C1 segment of cervical spinal cord (tissue), 14 donors: ENCODE measurements at places on chromosomes 13 and 19.

DNA sequence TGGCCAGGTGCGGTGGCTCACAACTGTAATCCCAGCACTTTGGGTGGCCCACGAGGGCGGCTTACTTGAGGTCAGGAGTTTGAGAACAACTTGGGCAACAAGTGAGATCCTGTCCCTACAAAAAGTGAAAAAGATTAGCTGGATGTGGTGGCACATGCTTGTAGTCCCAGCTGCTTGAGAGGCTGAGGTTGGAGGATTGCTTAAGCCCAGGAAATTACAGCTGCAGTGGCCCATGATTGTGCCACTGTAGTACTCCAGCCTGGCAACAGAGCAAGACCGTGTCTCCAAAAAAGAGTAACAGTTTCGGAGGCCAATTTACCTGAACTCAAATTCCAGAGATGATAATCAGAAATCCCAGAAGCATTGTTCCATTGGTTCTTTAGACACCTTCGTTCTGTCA lies 4.4 kb downstream of the ZNF473 start:
- DNase-seq, result no peak

DNA sequence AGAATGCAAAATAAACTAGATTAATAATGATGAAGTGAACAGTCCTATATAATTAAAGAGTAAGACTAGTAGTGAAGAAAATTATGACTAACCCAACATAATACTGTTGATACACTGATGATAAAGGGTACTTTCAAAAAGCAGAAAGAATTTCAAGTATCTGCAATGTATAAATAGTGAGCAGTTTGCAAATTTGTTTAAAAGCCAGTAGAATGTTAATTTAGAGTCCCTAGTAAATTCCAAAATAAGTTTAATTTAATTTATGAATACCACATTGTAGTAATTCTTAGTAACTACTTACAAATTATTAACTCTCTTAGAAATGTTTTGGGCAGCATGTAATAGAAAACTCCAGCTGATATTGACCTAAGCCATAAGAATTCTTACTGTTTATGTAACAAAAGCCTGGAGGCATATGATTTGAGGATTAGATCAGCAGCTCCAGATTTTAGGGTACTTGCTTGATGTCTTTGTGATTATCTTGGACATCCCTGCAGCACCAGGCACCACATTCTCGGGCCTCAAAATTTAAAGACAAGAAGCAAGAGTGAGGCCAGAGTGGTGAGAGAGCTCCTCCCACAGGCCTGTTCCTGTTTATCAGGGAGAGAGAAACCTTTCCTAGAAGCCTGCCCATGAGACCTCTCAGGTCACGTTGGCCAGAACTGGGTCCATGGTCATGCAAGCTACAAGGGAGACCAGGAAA lies 67.6 kb upstream of the TDRD3 start:
- DNase-seq, result no peak

DNA sequence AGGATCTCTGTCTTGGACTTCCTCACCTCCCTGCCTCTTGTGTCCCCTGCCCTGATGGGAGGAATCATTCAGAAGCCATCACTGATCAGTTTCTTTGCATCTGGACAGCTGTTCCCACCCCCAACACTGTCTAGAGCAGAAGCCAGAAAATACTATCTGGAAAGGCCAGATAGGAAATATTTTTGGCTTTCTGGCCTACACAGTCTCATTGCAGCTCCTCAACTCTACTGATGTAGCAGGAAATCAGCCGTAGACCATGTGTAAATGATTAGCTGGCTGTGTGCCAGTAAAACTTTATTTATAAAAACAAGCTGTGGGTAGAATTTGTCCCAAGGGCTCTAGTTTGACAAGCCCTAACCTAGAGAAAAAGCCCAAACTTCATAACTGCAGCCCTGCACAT lies 5.6 kb downstream of the SIGLEC7 start:
- no peak for DNase-seq

GRCh38 chr13:97979051-97979450 lies 25.6 kb downstream of the IPO5 start:
- no peak for DNase-seq

- DNase-seq, result no peak
These were observed 6.5 kb downstream of the TMEM255B start for GRCh38 chr13:113765564-113765910.
